HEK293T (cell line): ENCODE measurements at places on chromosomes 2 and 18.

DNA sequence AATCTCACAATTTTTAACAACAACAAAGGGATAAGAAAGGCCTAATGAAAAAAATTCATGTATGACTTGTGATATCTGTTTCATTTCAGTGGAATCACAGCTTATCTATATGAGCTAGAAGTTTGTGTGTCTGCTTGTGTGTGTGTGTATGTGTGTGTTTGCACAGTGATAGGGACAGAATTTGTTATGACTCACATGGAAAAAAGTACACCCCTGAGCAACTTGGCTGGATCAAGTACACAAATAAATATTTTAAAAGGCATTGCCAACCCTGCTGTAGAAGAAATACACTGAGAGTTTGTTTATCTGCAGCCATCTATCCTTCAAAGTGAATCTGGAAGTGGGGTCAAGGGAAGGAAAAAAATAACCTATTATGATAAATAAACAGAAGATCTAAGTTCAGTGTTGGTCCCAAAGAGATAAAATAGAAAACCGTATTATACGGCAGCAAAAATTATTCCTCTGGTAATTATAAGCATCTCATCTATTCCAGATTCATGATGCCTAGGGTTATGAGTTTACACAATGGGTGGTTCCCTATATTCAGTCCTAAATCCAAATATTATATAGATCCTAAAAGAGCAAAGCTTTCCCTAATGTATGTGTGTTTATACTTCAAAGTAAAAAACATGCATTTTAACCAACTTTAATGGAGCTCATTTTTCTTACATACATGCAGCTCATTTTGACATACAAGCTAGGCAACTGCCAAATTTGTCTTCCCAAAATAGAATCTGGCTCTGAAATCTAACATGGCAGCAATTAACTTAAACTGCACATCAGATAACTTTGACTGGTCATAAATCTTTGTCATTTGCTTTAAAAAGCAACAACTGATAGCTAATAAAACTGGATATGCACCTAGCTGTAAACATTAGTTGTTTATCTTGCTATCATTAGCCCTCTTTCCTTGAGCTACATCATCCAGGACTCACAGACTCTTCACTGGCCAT, 420.6 kb downstream of the IRS1 start:
- DNase-seq, result no peak

GRCh38 chr18:75127143-75128021, 81.6 kb downstream of the PTGR3 start:
- DNase-seq, result no peak

GRCh38 chr2:177123048-177123447, 89.5 kb upstream of the HNRNPA3 start:
- no peak for DNase-seq

GRCh38 chr2:152114366-152114765, 15.5 kb upstream of the CACNB4 start:
- DNase-seq, result no peak

GRCh38 chr2:22995576-22995975, 389.4 kb upstream of the KLHL29 start:
- no peak for DNase-seq

DNA sequence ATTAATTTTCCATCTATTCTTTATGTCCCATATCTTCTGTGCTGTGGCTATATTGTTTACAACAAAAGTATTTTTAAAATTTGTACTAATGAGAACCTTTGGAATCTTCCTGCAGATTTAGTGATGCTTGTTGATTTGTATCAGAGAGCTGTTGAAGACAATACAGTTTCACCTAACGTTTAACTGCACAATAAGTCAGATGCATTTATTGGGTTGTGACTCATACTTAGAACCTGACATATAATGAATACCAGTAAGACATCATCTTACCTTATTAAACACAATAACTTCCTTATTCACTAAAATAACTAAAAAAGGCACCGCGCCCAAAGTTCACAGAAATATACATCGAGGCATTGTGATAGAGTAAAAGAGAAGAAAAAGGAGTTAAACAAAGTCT, 43.8 kb upstream of the IL1R1 start:
- DNase-seq, result no peak

DNA sequence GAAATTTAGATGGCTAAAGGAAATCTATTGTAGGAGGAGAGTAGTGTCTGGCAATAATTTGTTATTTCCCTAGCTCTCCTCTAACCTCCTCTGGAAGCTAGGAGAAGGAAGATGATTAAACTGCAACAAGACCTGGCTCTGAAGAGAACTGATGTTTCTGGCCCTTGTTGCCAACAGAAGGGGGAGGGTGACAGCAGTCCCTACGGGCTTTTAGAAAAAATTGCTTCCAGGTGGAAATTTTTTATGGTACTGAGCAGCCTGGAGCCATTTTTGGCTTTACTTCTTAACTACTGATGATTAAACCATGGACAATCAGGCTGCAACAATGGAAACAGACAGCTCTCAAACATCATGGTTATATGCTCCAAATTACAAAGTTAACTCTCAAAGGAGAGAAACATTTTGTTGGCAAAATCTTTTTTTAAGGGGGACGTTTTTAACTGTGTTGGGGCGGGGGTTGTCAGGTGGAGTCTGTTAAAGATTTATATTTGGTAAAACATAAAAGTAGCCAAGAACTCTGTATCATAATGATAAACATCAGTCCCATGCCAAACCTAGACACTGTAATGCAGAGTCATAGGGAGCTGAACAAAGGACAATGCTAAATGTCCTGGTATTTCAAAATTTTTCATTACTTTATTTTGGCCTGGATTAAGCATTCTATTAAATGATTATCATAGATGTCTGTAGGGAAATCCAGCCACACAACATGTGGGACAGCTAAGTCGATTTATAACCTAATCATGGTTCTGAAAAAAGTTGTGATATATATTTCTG, 70.0 kb downstream of the EXOC6B start:
- DNase-seq, result no peak

DNA sequence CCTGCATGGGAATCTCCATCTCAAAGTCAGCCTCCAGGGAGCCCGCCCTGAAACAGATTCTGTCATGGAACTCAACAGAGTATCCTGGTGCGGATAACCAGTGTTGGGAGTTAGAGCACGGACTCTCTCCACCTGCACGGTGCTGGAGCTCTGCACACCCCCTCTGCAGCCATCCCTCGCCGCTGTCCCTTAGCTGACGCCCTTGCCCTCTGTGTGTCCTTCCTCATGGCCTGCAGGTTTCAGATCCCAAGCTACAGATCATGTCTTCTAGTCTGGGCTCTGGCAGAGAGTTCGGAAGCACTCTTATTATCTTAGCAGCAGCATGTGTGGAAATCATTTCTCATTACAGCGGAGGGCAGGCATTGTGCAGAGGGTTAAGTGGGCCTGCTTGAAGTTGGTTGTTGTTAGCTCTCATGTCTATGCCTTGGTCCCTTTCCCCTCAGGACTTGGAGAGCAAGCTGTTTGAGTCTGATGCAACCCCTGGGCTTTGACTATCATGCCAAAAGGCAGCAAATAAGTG, 26.0 kb downstream of the TMEM127 start:
- DNase-seq, result no peak

DNA sequence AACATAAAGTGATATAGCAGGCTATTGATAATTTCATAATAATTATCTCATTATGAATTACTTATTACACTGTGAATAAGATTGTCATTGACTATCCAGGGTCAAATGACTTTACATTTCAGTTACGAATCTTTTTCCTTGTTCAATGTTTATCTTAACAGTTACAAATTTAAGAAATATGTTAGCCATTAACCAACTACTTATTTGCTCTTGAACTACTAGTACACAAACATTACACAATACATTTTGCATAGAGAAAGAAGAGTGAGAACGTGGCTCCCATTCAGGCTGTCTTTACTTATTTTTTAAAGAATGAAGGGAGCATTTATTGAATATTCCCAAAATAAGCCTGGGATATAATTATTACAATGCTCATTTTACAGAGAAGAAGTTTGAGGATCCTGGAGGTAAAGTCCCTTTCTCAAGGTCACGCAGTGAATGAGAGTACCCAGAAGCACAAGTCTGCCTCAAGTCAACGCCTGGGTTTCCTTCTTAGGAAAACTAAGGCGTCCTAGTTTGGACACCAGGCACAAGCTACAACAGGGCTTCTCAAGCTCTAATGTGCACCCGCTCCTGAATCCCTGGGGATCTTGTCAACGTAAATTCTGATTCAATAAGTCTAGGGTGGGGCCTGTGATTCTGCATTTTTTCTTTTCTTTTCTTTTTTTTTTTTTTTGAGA, 164.2 kb downstream of the FIGN start:
- DNase-seq, result no peak

- DNase-seq, result no peak
Observed at GRCh38 chr2:157466764-157467163, 22.9 kb upstream of the CYTIP start.

GRCh38 chr2:195026261-195026660, 630.8 kb upstream of the SLC39A10 start:
- no peak for DNase-seq

DNA sequence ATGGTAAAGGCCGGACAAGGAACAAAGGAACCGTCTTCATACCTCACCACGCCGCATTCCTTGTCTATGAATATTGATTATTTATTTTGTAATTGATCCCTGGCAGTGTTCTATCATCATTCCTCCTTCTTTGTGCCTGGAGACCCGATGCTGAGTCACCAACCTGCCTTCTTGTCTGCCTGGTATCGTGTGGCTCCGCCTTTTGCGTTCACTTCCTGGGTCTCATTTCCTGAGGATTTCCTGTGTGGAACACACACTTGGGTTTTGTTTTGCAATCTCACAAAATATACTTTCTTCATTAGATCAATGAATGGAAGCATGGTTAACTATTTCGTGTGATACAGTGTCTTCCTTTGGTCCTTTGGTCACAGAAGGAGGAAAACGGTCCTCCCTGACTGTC, 95.5 kb upstream of the SNTG2 start:
- DNase-seq, result no peak
